NCI-H524 treated with DMSO at 0.1 percent for 48 hours (cell line): ENCODE measurements at places on chromosomes 1 and 21.

DNA sequence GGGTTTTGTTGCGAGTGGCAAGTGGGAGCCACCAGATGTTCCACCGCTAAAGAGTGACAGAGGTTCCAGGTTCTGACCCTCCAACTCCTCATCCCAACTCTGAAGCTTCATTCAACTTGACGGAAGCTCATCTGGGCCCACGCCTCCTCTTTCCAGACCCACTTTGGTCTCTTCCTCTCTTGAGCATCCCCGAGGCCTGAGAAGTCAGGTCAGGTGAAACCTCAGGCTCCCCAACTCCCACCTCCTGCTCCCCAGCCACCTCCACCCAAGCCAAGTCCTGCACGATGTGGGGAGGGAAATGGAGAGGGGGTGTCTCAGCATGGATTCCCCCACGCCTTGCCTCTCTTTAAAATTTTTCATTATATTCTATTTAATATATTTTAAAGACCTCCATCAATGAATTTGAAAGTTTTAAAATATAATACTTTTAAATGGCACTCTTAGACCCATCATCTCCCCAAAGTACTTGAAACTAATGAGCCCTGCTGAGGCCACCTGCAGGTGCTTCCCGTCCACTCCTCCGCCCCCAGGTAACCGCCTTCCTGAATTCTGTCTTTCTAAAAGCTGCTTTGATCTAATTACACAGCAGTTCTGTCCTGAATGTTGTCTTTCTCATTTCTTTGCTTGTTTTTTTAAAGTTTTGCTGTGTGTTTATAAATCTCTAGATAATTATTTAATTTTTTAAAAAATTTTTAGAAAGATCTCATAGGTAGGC lies 238.1 kb downstream of the KAZN start:
- DNase-seq, result no peak

GRCh38 chr1:1613509-1614082 lies 1.7 kb upstream of the MIB2 start:
- no peak for DNase-seq

- no peak for DNase-seq
Measured at GRCh38 chr1:1250786-1251284, 4.3 kb upstream of the C1QTNF12 start.

- DNase-seq, result no peak
Measured at GRCh38 chr1:245483247-245483646, 328.5 kb downstream of the KIF26B start.

DNA sequence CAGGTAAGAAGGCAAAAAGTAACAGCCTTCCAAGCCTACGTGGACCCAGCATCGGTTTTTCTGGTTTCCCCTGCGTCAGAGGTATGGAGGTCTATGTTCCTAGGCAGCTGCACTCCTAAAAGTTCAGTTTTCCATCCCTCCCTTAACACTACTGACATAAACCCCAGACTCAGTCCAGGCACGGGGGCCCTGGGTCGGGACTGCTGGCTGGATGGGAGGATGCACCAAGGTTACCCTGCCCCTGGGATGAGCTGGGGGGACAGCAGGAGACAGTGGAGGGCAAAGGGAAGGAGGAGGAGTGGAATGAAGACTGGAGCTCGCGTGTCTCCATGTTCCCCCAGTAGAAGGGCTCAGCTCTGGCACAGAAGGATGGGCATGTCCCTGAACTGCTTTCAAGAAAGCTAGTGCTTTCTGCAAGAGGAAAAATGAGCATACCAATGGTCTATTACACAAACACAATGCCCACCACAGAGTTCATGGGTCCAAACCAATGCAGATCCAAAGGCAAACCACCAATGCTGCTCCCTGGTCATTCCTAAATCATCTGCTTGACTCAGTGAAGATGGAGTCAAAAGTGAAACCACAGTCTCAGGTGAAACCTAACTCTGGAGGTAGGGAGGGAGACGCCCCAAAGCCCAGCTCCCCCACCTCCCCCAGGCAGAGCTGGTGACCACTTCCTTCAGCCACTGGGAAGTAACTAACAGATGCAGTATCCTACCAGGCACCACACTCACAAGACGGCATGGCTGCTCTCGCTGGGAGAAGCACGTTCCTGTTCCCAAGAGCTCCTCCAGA lies 54.9 kb downstream of the CD46 start:
- no peak for DNase-seq

- DNase-seq, result no peak
Measured at GRCh38 chr1:27416387-27417111, 24.1 kb downstream of the GPR3 start.
